Kidney epithelial cell (primary cell): ENCODE measurements at places on chromosomes 11 and 22. TPM values are rescaled to one million over a fixed set of nuclear protein-coding genes. Genes with fewer than 3 reads are reported as not detected.
A peak's percentile ranks its signal among the peaks of the same experiment; 100 is the strongest.

Gene MGAT3
- total RNA-seq = 1.8 and 4.1 TPM in 2 replicates

Gene SLC5A12
- not detected in 2 replicates for total RNA-seq

Gene RIMBP3C
- 0.29 and 0.48 TPM in 2 replicates for total RNA-seq

Gene TSPAN32
- total RNA-seq = 0.46 TPM in 1 of 2 replicates, not detected in the other

Gene CDC42BPG
- total RNA-seq = 10.7 and 12.8 TPM in 2 replicates

Gene YPEL1
- 2.8 and 4.9 TPM in 2 replicates for total RNA-seq

Gene TLCD5
- 8.6 and 9.3 TPM in 2 replicates for total RNA-seq

- no peak for DNase-seq
These were observed 4.1 kb downstream of the IGF2 start for GRCh38 chr11:2135018-2135569.

GRCh38 chr11:93080146-93080759 lies 110.8 kb downstream of the MTNR1B start:
- DNase-seq = no peak

- no peak for DNase-seq
These were observed 111.8 kb downstream of the MSANTD4 start for GRCh38 chr11:105910095-105910715.

- DNase-seq = peak; percentile 21
These were observed 196.4 kb upstream of the TENM4 start for GRCh38 chr11:79637219-79637618.

GRCh38 chr22:31956360-31956759 lies 12.0 kb downstream of the YWHAH start:
- DNase-seq = no peak

DNA sequence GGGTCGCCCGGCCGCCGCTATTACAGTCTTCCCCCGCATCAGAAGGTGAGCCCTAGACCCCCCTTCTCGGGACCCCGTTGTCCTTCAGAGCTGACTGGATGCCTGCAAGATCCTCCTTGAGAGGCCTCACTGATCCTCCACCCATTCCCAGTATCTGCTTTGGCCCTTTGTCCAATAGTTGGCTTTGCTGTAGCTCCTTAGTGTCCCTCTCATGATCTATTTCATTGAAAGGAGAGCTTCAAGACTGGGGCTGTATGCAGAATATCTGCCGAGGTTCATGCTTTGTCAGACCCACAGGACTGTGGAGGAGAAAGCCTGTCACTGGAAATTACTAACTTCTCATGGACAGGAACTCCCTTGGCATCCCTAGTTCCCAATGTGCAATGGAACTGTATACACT lies 499 bp downstream of the DLAT start:
- no peak for DNase-seq

DNA sequence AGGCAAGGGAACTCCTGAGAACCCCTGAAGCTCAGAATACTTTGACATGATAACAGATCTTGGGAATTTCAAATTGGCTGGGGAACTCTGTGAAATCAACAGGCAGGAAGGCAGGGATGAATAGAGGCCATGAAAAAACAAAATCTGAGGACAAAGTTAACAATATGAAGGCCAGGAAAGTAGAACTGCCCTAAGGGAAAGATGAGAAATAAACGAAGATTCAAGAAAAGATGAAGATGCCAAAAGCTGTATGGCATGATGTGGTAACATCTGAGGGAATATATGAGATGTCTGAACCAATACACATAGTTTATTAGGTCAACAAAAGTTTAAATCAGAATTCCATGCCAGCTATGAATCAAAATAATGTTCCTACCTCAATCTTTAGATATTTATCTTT lies 25.0 kb downstream of the SERGEF start:
- DNase-seq = no peak

DNA sequence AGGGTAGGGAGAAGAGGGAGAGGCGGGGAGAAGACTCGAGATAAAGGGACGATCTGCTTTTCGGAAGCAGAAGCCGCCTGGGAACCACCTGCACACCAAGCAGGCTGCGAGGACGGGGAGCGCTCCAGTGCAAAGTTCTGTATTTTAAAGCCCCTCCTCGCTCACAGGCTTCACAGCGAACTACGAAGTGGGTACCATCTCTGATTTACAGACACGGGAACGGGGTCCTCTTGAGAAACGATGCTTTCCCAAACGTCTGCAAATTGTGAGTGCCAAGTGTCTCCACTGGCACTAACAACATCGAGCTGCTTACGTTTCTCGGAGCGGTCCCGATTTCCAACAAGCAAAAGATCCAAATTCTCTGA lies 700 bp upstream of the STX3 start:
- DNase-seq = no peak

DNA sequence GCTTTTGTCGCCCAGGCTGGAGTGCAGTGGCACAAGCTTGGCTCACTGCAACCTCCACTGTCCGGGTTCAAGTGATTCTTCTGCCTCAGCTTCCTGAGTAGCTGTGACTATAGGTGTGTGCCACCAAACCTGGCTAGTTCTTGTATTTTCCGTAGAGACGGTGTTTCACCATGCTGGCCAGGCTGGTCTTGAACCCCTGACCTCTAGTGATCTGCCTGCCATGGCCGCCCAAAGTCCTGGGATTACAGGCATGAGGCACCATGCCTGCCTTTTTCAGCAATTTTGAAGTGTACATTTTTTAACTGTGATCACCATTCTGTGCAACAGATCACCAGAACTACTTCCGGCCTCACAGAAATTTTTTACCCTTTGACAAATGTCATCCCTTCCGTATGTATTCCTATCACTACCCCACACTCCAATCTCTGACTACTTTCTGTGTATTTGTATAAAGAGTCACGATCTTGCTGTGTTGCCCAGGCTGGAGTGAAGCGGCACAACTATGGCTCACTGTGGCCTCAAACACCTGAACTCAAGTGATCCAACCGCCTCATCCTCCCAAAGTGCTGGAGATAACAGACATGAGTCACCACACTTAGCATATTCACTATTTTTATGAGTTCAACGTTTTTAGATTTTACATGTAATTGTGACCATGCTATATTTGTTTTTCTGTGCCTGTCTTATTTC lies 44.0 kb downstream of the XKR3 start:
- no peak for DNase-seq

DNA sequence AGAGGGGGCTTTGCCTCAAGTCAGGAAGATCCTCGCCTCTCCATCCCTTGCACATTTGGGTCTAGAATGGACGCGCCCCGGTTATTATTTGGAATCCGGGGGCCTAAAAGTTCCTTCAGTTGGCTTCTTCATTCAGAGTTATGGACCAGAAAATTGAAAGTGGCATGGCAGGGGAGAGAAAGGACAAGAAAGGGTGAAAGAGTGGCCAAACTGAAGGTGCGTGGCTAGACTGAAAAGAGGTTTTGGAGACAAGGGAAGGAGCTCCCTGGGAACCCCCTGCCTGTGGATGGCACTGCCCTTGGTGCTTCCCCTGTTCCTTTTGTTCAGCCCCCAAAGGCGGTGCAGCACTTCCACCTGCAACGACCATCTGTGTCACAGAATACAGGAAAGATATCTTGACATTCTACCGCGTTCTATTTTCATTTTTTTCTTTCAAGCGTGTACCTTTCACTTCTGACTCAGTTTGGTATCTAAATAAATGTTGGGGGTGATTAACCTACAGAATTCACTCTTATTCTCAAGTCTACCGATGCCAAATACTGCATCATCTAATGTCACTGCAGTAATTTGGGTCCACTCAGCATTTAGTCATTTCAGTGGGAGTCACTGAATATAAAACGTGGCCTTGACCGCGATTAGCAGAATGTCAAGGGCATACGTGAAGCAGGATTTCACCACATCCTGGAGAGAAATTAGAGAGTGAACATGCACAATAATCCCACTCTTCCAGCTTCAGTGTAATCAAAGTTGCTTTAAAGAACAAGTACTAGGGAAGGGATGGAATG lies 88.1 kb upstream of the ARHGAP32 start:
- no peak for DNase-seq

DNA sequence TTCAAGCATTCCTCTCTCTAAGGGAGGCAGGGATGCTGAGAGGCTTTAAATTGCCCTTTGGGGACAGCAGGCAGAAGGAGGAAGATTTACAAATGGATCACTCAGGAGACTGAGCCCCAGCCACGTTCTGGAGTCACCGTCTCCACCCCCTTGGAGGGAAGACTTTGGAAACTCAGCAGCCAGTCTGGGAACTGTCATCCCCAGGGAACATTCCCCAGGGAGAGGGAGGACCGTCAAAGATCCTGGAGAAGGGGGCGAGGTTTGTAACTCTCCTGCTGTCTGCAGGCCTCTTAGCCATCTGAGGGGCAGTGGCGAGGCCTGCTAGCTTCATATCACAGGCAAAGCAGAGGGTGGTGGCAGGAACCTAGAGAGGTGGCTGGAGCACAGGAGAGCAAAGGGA lies 56.1 kb upstream of the SLC22A12 start:
- no peak for DNase-seq

GRCh38 chr11:39268176-39268690 lies 2191.2 kb downstream of the LRRC4C start:
- DNase-seq = no peak

DNA sequence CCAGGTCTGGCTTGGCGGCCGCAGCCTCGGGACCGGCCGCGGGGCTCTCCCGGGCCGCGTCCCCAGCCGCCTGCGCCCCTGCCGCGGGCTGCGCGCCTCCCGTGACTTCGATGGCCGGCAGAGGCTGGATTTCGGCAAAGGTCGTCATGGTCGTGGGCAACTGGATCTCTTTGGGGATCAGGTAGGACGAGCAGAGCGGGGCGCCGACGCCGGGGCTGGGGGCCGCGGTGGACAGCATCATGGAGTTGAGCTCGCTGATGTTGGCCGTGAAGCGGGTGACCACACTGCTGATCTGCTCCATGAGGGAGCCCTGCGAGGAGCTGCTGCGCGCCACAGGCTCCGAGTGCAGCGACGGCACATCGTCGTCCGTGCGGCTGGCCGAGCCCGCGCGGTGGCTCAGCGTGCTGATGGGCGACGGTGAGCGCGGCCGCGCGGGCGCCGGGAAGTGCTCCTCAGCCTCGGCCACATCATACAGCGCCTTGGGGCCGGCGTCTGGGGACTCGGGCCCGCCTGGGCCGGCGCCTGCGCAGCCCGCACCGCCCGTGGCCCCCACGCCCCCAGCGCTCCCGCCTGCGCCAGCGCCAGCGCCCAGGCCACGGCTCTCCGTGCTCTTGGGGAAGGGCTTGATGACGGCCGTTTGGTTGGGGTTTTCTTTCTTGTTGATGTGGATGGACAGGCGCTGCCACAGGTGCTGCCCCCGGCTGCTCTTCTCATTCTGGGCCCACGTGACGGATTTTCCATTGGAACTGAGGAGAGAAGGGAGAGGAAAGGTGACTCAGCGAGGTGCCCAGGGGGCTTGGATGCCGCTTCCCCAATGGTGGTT lies 171.4 kb upstream of the CTSC start:
- no peak for DNase-seq

- no peak for DNase-seq
These were observed 87.2 kb downstream of the KCNC1 start for GRCh38 chr11:17821648-17822400.
